Sigmoid colon (tissue), 7 donors: ENCODE measurements at places on chromosomes 3 and 15. TPM values are rescaled to one million over a fixed set of nuclear protein-coding genes. Genes with fewer than 3 reads are reported as not detected.

DNA sequence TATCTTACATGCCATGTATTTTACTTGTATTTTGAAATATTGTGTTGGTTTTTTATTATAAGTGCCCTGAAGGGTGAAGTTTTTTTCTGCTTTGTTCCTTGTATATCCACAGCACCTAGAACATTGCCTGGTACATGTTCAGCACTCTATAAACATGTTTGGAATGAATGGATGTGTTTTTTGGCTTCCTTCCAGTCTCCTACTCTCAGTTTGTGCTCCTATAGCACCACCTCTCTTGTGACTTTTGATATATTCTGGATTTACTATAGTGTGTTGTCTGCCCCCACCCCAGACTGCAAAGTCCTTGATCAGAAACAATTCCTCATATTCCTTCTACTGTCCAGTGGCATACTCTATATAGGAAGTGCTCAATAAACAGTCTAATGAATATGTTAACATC lies 60.6 kb downstream of the PLCL2 start:
- no peak for DNase-seq

DNA sequence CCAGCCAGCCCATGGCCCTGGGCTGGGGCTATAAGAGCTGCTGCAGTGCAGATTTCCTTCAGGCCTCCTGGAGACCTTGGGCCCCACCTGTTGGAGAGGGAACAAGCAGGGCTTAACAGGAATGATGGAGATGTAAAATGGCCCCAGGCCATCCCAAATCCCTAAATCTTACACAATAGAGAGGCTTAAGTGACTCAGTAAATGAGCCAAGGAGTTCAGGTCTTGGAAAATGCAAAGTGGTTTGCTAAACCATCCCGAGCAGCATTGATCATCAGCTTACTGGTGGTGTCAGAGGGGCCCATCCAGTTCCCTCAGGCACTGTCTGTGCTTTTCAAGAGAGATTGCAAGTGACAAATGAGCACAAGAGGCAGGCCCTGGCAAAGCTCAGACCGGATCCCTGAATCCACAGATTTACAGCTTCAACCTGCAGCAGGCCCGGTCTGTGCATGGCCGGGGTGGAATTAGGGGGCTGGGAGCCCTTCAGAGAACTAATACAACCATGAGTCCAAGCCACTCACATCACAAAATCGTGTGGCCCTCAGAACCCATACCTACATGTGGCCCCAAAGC lies 325.4 kb downstream of the UACA start:
- no peak for DNase-seq

RFC4 gene
- 26.6 TPM for total RNA-seq

SLC28A1 gene
- not detected for total RNA-seq

- no peak for DNase-seq
These were observed 101.1 kb downstream of the DLG1 start for GRCh38 chr3:197197334-197197733.

- DNase-seq: no peak
These were observed 211.4 kb downstream of the NR1D2 start for GRCh38 chr3:24156466-24156865.

- DNase-seq: no peak
These were observed 15.5 kb upstream of the MRPS22 start for GRCh38 chr3:139328356-139328755.

- DNase-seq: no peak
These were observed 1.7 kb downstream of the PPCDC start for GRCh38 chr15:75025107-75025506.

DNA sequence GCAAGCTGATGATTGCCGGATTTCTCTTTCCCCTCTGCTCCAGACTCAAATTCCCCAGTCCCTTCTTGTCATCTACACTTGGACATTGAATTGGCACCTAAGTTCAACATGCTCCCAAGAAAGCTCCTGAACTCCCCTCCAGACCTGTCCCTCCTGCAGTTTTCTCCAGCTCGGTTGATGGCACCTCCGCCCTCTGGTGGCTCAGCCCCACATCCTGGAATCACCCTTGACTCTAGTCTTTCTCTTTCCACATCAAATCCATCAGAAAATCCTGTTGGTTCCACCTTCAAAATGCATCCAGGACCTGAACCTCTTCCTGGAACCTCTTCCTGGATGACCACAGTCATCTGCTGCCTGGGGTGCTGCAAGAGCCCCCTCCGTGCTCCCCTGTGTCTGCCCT lies 60.1 kb downstream of the RASGRF1 start:
- no peak for DNase-seq

CMTM8 gene
- total RNA-seq: 0.81 TPM

DNA sequence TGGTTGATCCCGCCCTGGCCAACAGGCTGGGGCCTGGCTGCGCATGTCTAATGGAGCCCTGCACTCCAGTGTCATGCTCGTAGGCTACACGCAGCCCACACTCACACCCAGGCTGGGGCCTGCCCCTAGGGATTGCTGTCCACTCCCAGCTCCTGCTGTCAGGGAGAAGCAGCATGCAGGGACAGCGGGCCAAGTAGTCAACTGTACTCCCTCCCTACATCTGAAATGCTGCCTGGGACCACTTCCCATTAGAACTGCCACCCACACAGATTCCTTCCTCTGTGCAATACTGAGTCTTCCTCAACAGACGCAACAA lies 16.1 kb downstream of the ALS2CL start:
- DNase-seq: peak; percentile 64

DNA sequence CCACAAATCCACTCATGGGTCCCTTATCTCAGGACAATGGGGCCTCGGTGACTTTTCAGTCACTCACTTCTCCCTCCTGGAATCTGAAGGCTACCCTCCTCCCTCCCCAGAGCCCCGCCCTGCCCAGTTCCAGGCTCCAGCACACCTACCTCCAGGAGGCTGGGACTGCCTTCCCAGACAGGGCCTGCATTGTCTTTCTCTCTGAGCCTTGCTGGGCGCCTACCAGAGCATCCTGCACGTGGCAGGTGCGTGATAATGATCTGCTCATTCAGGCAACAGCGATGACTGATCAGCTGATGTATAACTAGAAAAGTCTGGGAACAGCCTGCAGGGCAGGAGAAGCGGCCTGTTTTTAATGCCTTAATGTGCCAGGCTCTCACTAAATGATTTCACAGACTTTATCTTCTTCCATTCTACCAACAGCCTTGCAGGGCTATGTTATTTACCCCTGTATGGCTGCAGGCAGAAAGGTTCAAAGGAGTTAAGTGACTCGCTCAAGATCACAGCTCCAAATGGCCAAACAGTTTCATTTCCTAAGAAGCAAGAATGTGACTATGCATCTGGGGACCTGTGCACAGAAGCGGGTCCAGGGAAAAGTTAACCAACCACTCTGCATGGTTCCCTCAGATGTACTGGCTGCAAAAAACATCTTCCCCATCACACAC lies 6.3 kb downstream of the ADAMTS17 start:
- DNase-seq: no peak

GRCh38 chr3:96083610-96084009 lies 730.8 kb upstream of the EPHA6 start:
- DNase-seq: no peak

- DNase-seq: no peak
These were observed 10.4 kb downstream of the ATP13A4 start for GRCh38 chr3:193544289-193544688.

FBXL22 gene
- 150 TPM for total RNA-seq

DNA sequence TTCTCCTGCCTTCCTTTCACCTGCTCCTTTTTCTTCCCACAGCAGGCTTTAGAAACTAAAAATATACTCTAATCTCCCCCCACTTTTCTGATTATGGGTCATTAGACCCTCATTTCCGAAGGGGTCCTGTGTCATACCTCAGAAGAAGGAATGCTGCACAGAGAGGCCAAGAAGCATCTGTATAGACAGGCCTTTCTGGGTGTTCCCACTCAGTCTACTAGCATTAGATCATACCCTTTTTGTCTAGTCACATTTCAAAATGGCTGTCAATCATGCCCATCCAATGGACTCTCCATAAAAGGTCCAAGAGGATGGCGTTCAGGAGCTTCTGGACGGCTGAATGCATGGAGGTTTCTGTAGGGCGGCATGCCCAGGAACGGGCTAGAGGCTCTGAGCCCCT lies 192.2 kb downstream of the SUCLG2 start:
- no peak for DNase-seq

DNA sequence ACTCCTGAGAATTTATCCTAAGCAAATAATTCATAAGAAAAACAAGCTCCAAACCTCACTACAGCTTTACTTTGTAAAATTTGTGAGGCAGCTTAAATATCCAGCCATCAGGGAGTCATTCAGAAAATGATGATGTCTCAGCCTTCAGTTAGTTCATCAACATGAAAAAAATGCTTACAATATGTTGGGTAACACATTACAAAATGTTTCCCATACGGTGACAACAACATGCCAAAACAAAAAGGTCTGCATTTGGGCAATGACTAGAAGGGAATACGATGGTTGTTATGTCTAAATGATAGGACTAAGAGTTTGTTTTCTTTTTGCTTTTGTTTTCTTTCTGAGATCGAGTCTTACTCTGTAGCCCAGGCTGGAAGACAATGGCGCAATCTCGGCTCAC lies 47.0 kb upstream of the CFAP161 start:
- no peak for DNase-seq

DNA sequence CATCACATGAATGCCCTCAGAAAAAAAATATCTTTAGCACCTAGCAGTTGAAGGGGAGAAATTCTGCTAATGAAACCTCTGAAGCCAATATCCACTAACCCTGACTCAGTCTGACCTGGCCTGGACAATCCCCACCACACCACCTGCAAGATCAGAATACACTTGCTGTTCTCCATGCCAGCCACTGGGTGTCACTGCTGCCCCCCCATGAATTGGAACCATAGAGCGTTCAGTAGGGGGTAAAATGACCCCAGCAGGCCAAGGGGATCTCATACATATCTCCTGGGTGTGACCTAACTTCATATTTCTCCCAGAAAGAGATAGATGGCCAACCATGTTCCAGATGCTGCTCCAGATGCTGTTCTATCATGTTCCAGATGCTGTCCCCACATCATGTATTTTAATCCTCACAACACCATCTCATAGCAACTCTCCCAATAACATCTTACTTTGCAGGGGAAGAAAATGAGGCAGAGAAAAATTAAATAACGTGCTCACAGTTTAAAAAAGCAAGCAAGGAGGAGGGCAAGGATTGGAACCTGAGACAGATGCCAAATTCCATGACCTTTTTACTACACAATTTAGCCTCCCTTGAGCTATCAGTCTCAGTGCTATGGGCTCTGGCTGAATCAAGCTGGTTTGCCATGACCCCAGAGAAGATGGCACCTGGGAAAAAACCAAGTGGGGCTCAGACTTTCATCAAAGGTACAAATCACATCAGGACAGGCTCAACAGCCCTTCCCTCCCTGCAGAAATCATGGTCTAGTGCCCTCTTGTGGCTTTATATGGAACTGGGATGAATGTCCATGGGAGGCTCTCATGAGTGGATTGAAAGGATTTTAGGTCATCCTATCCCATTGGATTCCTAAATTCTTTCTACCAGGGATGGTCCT lies 12.4 kb downstream of the NTRK3 start:
- no peak for DNase-seq

DNA sequence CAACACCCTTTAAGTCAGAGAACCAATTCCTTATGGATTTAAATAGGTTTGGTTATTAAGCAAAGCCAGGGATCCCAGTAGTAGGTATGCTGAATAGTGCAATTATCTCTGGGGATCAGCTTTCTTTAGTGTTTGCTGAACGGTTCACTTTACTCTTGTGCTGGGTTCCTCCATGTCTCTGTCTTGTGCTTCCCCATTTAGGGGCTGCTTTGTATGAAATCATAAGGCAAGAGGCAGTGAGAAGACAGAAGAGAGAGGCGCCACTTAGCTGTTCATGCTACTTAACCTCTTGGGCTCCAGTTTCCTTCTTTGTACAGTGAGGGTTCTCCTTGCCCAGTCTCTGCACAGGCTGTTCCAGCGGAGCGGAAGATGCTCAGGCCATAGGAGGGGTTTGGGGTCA lies 3.5 kb downstream of the ST6GAL1 start:
- no peak for DNase-seq

- no peak for DNase-seq
These were observed 33.2 kb upstream of the ZDHHC23 start for GRCh38 chr3:113914646-113915045.

PFN2 gene
- 58.4 TPM for total RNA-seq

DNA sequence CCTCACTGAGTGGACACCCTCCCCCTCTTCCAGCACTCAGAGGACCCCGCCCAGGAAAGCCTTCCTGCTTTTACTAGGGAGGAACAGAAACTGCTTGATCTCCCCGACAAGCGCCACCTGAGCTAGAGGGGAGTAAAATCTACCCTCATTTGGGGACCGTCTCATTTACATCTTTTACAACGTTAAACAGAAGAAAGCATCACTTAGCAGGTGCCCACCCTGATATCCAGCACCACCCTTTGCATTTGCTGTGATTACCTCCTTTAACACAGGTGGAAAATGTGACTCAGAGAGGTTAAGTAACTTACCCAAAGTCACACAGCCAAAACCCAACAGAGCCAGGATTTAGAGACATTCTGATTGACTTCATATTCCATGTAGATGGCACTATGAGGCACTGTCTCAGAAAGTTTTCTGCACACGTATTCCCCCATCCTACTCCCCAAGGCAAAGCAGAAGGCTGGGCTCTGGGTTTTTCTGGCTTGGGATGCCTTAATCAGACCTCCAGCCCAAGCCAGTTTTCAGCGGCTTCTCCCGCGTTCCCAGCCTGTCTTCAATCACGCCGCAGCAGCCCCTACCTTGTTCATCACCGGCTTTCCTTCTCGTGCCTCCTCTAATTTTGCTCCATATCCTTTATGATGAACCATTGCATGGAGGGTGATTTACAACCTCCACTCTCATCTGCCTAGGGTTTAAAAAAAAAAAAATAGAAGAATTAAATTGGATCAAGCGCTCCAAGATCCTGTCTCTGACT lies 314.6 kb upstream of the PROK2 start:
- DNase-seq: peak; percentile 13

DNA sequence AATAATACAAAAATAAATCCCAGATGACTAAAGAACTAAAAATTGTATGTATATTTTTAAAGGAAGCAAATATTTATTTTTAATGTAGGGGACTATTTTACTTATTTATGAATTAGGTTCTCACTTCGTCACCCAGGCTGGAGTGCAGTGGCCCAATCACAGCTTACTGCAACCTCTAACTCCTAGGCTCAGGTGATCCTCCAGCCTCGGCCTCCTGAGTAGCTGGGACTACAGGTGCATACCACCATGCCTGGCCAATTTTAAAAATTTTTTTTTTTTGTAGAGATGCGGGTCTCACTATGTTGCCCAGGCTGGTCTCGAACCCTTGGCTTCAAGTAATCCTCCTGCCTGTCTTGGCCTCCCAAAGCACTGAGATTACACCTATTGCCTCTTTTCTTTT lies 42.6 kb downstream of the CMTM7 start:
- DNase-seq: no peak

- DNase-seq: no peak
These were observed 60.8 kb downstream of the RYK start for GRCh38 chr3:134189849-134190248.

DNA sequence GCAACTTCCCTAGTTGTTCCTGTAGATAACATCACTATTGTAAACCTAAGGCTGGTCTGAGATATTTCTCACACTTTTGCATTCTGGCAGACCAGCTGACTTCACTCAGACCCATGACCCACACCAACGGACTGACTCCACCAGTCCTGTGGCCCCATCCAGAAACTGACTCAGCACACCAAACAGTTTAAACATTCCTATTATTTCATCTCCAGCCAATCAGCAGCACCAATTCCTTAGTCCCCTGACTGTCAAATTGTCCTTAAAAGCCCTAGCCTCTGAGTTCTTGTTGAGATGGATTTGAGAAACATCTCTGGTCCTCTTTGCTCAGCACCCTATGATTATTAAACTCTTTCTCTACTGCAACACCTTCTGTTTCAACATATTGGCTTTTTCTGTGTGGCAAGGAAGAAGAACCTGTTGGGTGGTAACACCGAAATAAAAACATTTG lies 12.2 kb upstream of the IDH2 start:
- no peak for DNase-seq

- DNase-seq: no peak
These were observed 263.2 kb downstream of the NR2F2 start for GRCh38 chr15:96593735-96594134.

GRCh38 chr3:53084310-53085001 lies 38.6 kb upstream of the SFMBT1 start:
- DNase-seq: no peak
